ENCODE measurements at places on chromosomes 12 and 14.
A peak's percentile ranks its signal among the peaks of the same experiment; 100 is the strongest.

DNA sequence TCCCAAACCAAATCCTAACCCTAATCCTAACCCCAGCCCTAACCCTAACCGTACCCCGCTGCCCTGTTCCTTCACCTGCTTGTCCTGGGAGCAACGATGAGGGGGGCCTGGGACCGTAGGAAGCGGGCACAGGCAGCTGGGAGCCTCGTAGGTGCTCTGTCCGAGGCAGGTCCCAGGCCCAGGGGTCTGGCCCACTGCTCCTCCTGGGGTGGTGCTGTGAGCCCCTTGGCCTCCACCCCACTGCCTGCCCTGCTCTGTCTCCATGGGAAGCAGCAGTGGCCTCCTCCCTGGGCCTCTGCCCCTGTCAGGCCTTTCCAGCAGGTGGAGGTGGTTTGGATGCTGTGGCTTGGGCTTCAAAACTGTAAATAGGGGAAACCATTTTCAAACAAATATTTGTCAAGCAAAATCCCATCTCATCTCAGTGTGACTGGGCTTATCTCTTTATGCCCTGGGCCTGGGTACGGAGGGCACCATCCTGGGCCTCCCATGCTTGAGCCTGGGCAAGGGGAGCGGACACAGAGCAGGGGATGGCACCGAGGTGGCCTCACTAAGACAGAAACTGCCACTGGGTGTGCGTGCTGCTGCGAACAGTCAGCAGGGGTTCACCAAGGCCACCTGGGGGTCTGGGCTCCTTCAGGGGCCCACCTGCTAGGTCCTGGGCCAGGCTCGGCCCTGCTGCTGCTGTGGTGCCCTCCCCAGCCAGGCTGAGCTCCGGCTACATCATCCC lies 3.7 kb upstream of the BEGAIN start:
- DNase-seq, result no peak

DNA sequence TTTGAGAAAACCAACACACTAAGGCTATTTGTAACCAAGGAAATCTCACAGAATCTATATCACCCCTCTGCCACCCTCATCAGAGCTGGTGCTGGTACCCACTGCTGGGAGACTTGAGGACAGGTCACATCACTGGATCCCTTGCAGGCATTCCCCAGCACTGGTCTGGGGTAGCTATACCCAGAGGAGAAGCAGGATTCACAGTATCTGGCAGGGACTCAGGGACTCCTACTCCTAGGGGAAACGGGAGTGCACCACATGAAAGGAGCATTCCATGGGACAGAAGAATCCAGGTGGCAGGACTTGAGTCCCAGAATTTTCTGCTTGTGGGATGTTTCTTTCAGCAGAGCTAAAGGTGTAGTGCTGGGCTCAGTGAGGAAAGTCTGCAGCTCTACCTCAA lies 223.2 kb downstream of the ADGRD1 start:
- DNase-seq, result no peak

- DNase-seq, result no peak
Observed at GRCh38 chr14:58078068-58078467, 73.9 kb downstream of the ARMH4 start.

DNA sequence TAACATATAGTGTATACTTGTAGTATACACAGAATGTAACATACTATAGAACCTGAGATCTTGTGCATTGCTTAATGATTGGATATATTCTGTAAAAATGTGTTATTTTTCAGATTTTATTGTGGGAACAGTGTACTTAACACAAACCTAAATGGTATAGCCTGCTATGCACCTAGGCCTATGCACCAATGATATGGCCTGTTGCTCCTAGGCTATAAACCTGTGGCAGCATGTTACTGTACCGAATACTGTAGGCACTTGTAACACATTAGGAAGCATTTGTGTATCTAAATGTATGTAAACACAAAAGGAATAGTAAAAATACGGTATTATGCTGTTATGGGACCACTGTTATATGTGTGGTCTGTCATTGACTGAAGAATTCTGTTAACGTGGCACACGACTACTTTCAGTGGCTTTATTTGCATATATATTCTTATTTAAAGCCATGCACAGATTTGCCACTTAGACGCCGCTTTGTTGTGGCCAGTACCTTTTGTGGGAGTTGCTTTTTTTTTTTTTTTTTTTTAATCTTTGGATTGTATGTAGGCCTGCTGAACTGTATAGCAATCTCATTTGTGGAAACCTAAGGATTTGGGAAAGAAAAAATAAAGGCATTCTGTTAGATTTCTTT lies 7.4 kb downstream of the PAPOLA start:
- no peak for DNase-seq

GRCh38 chr12:51820526-51821439 lies 27.7 kb downstream of the FIGNL2 start:
- DNase-seq, result peak; percentile 81

GRCh38 chr12:46773586-46774321 lies 52.0 kb downstream of the SLC38A4 start:
- DNase-seq, result no peak

DNA sequence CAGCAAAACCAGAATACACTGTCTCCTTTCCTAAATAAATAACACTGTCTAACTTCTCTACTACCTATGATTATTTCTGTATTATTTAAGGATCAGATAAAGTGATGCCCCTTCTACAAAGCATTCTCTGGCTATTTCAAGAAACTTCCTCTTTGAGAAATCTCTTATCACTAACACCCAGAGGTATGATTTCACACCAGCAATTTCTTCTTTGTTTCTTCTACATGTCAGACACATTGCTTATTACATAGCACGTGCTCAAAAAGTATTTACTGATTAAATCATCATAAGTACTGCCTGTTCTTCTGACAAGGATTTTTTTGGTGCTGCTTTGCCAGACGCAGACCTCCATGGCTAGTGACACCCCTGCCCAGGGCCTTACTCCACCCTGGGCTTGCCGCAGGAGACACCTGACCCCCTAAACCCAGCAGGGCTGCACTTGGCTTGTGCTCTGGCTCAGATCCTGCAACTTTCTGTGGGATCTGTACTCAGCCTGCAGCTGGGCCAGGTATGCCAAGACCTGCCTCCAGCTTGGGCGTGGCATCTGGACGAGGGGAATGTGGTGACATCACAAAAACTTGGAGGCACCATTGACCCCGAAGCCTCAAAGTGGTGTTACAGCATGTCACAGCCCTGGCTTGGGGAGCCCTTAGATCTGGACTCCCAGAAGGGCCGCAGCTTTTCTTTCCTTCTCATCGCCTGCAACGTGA lies 15.4 kb upstream of the HIGD1C start:
- no peak for DNase-seq

GRCh38 chr14:77825895-77826519 lies 26.1 kb downstream of the ADCK1 start:
- DNase-seq, result no peak

All from stimulated activated CD4-positive, alpha-beta T cell treated with anti-CD3 and anti-CD28 coated beads, TNF-alpha, amount 100 ng/mL, for 4 hours (primary cell).